NCI-H446 (cell line): ENCODE measurements at places on chromosomes 7 and 10.
A peak's percentile ranks its signal among the peaks of the same experiment; 100 is the strongest.

- DNase-seq = no peak
Observed at GRCh38 chr10:63637901-63638327, 116.7 kb downstream of the REEP3 start.

DNA sequence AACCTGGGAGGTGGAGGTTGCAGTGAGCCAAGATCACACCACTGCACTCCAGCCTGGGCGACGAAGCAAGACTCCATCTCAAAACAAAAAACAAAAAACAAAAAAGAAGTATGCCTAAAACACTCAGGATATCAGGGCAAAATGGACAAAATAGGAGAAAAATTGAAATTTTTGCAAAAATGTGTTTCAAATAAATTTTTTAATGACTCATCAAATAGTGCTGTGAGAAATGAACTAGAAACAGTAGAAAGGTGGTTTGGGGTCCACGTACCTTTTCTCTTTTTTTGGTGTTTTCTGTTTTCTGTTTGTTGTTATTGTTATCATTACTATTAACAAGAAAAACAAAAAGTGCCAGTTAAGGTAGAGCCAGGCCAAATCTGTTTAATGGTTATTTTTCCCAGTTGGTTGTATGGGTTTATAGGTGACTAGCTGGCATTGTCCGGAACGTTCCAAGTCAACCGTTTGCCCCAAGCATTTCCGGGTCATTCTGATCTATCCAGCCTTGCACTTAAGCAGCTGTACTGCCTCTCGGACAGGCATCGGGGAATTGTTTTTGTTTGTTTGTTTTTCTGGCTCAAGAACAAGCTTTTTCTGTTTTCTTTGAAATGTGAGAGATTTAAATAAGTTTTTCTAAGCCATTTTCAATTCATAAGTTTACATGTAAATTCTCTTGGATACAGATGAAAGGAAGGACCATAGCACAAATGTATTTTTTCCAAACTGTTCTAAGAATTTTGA, 157.0 kb upstream of the NEBL start:
- no peak for DNase-seq

DNA sequence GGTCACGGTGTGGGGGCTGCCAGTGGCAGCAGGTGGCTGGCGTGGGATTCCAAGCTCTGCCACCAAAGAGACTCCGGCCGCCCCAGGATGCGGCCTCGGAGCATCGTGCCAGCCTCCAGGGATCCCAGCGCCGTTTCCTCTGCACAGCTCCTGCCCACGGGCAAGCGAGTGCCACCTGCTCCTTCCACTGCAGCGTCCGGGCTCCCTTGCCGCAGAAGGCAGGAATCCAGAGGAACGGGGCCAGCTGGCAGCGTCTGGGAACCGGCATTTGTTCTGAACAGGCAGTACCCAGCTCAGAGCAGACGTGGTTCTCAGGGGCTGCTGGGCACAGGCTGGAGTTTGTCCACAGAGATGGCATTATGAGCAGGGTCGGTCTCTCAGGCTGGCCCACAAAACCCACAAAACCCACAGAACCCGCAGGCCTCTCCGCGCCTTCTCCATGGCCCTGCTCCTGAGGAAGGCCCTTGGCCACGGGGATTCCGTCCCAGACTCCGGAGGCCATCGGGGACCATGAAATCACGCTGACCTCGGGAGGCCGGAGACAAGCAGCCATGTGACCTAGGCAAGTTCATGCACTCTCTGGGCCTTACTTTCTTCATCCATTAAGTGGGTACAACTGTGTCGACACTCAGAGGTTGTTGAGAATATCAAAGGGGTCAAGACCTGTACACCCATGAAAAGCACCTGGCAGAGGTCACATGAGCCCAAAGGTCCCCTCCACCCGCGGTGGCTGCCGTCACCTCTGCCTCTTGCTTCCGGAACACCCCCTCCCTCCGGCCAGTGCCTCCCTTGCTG, 72.1 kb upstream of the TNRC18 start:
- DNase-seq = peak; percentile 96

GRCh38 chr7:110157631-110158362, 933.1 kb upstream of the LRRN3 start:
- DNase-seq = peak; percentile 1

- DNase-seq = no peak
Observed at GRCh38 chr7:157977717-157978496, 609.7 kb downstream of the PTPRN2 start.

DNA sequence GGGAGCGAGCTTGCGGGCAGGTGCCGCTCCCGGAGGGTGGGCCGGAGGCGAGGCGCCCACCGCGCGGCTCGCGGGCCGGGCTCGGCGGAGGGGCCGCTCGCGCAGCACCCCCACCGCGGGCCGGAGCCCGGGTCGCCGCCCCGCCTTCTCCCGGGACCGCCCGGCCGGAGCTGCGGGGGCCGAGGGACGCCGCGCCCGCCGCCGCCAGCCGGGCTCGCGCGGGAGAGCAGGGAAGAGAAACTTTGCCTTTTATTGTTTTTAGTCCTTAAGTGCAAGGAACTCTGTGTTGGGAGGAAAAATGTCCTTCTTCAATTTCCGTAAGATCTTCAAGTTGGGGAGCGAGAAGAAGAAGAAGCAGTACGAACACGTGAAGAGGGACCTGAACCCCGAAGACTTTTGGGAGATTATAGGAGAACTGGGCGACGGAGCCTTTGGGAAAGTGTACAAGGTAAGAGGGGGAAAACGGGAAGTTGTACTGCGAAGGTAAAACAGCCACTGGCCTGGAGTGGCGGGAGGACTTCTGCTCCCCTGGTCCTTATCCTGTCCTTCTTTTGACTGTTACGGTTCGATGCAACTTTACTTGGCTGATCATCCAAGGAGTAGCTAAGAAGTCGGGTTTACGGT, 620 bp downstream of the SLK start:
- DNase-seq = peak; percentile 23

DNA sequence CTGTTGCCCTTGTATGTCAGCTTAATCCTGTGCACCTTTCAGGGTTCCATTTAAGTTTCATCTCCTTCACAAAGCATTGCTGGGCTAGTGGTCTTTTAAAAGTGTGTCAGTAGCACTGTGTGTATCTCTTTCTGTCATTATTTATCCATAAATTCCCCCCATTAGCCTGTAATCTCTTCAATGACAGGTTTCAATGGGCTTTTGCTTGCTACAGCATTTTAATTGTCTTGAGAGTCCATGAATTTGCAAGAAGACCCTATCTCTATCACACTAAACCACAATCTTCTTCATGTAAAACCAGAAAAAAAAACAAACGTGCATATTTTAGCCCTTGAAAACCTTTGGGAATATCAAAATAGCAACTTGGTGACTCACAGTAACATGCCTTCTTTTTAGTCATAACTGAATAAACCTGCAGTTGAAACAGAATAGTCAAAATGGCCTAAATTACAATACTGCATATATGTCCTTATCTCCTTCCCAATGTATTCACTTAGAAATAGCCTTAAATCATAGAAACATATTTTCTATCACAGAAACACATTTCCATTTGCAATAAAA, 118.6 kb downstream of the PON1 start:
- DNase-seq = no peak

DNA sequence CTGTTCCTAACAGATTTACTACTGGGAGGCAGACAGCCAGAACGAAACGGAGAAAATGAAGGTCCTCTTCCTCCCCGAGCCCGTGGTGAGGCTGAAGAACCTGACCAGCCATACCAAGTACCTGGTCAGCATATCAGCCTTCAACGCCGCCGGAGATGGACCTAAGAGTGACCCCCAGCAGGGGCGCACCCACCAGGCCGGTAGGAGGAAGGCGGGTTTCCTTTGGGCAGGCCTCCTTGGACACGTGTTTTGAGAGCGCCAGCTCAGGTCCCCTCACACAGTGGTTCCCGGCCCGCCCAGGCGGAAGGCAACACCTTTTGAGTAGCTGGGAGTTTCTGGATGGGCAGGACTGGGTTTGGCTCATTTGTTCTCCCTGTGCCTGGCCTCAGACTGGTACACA, 474.0 kb upstream of the FOXK1 start:
- no peak for DNase-seq

GRCh38 chr7:29748286-29749099, 57.8 kb upstream of the WIPF3 start:
- peak; percentile 46 for DNase-seq

- no peak for DNase-seq
Observed at GRCh38 chr10:70908406-70909296, 20.3 kb upstream of the PCBD1 start.

- peak; percentile 47 for DNase-seq
Observed at GRCh38 chr7:25598765-25599164, 370.5 kb upstream of the NPVF start.

GRCh38 chr7:155340071-155340531, 42.4 kb downstream of the INSIG1 start:
- no peak for DNase-seq

DNA sequence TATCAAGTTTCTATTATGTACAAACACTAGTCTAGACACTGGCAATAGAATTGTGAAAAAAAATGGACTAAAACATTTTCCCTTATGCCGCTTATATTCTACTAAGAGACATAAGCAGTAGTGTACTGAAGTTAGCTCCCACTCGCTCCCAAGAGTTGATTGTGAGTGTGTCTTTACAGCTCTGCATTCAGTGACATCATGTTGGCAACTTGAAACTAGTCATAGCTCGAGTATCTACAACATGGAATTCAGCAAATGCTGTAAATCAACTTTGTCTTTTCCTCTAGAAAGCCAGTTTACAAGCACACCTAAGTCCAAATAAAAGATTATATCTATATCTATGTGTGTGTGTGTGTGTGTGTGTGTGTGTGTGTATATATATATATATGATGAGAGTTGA, 58.8 kb upstream of the MAGI2 start:
- DNase-seq = no peak

DNA sequence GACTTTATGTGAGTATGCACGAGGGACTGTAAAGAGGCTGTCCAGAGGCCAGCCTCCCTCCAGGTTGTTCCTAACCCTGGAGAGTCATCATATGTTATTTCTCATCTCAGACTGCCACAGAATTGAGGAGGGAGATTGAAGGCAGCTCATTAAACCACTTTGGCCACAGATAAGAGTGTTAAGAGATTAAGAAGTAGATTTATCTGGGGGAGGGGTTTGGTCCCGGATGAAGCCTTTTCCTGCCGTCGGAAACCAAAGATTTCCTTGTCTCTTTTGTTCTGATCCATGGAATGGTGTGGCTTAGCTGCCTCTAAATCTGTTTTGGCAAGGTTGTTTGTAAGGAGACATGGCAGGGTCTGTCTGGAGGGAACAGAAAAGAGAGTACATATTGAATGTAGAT, 338.8 kb downstream of the AUTS2 start:
- no peak for DNase-seq

DNA sequence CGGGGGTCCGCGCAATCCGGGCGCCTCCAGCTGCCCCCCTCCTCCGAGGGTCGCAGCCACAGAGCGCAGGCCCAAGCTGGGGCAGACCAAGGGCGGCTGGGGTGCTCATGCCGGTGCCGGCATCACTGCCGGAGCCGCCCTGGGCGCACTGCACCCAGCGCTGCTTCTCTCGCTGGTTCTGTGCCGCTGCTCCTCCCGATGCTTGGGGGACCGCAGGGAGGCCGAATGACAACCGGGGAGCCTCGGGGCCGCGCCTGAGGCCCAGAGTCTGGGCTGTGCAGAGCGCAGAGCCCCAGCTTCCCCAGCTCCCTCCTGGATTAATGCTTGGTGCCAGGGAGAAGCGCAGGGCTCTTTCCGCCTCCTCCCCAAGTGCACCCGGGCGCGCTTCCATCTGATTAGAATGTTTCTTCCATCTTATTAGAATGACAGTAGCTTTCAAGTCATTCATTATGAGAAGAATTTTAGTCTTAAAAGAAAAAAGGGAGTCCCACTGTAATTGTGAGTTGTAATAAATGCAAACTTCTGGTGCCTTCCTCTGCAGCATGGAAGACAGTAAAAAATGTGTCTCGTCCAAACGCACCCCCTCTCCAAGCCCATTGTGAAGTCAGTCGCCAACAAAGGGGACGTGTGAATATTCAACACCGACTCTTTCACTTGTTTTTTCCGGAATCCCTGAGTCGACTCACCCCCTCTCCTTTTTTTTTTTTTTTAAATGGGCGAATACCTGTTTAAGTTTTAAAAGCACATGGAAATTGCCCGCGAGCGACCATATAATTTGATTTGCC, 19.5 kb upstream of the PTF1A start:
- DNase-seq = no peak

GRCh38 chr7:51126324-51126723, 190.3 kb downstream of the COBL start:
- no peak for DNase-seq

DNA sequence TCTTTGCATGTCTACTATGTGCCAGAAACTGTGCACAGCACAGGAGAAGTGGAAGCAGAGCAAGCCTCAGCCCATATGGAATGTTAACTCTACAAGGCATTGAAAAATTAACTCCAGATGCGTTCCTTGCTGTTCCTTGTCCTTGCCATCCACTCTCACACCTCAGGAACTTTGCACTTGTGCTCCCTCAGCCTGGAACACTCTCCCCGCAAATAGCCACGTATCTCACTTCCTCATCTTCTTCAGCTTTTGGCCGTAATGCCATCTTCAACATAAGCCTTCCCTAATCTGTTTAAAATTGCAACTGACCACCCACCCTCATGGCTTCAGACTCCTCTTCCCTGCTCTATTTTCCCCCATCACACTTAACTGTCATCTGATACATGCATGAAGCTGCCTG, 83.2 kb upstream of the CAPZA2 start:
- no peak for DNase-seq

GRCh38 chr10:88241501-88241900, 341.6 kb downstream of the RNLS start:
- DNase-seq = no peak

GRCh38 chr7:79968077-79968648, 166.5 kb upstream of the GNAI1 start:
- no peak for DNase-seq

- no peak for DNase-seq
Observed at GRCh38 chr10:24118246-24118645, 90.7 kb upstream of the KIAA1217 start.

- no peak for DNase-seq
Observed at GRCh38 chr7:118350260-118350659, 125.8 kb downstream of the ANKRD7 start.

- DNase-seq = no peak
Observed at GRCh38 chr10:57506414-57507094, 761.1 kb downstream of the IPMK start.

DNA sequence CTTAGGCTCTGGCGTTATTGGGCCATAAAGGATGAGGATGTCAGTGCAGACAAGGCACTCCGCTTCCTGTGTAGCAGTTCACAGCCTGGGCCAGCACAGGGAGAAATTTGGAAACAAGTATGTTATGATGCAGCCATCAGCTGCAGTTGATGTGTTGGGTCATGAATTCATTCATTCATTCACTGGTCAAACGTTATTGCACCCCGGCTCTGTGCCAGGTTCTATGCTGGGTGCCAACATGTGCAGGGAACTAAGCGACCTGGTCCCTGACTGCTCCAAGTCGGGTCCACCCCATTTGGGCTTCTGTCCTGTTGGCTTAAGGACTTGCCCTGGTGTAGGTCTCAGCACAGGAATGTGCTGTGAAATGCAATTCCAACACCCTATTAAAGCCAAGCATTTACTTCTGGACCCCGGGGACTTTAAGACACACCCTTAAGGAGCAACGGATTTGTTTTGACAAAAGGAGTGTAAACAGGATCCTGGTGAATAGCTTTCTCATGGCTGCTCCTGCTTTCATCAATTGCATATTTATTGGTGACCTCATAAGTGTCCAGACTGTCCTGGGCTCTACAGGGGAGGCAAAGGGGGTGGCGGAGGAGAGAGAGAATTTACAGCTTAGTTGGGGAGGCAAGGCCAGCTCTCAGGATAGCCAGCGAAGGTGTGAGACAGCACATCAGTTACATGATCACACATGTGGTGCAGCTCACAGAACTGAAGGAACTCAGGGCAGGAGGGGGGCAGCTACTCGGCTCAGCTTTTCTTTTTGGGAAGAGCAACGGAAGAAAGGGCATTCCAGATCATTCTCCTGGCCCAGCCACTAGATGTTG, 158.6 kb downstream of the GRK5 start:
- no peak for DNase-seq

- DNase-seq = no peak
Observed at GRCh38 chr10:87598700-87599099, 61.0 kb upstream of the PAPSS2 start.
